ENCODE measurements at places on chromosomes 12 and 14.

DNA sequence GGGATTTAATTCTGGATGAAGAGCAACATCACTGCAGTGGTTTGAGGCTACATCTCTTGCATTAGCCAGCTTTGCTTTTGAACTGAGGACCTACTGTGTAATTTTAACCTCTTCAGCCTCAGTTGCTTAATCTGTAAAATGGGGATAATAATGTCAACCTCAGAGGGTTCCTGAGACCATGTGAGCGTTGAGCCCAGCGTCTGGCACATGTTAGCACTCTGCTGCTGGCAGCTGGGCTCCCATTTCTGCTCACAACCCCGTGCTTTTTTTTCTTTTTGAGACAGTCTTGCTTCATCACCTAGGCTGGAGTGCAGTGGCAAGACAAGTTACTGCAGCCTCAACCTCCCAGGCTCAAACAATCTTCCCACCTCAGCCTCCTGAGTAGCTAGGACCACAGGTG lies 31.6 kb downstream of the TESC start:
- no peak for DNase-seq

DNA sequence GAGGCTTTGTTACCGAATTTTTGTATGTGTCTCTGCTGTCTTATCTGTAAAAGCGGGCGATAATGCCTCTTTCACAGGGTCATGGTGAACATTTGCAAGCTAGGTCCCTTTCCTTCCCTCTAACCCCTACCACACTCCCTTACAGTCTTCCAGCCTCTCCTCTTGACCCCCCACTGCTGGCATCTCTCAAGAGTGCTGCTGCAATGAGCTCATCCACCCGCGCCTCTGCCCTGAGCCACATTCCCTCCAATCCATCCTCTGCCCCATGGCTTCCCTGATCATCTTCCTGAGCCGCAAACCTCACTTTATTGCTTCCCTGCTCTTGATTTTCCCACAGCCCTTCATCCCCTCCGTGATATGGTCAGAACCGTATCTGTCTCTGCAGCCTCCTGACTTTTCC lies 343.6 kb downstream of the BCL11B start:
- no peak for DNase-seq

DNA sequence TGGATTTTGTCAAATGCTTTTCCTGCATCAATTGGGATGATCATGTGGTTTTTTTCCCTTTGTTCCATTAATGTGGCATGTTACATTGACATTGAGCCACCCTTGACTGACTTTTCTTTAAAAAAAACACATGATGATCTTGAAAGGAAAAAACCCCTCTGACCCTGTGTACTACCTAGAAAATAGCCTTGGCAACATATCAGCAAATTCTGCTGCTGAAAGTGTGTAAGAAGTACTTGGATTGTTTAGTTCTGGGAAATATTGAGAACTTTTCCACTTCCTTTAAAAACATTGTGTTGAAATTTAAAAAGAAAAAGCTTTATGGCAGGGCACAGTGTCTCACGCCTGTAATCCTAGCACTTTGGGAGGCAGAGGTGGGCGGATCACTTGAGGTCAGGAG lies 20.7 kb downstream of the ACACB start:
- no peak for DNase-seq

GRCh38 chr12:56336361-56337167 lies 2.1 kb upstream of the IL23A start:
- no peak for DNase-seq

DNA sequence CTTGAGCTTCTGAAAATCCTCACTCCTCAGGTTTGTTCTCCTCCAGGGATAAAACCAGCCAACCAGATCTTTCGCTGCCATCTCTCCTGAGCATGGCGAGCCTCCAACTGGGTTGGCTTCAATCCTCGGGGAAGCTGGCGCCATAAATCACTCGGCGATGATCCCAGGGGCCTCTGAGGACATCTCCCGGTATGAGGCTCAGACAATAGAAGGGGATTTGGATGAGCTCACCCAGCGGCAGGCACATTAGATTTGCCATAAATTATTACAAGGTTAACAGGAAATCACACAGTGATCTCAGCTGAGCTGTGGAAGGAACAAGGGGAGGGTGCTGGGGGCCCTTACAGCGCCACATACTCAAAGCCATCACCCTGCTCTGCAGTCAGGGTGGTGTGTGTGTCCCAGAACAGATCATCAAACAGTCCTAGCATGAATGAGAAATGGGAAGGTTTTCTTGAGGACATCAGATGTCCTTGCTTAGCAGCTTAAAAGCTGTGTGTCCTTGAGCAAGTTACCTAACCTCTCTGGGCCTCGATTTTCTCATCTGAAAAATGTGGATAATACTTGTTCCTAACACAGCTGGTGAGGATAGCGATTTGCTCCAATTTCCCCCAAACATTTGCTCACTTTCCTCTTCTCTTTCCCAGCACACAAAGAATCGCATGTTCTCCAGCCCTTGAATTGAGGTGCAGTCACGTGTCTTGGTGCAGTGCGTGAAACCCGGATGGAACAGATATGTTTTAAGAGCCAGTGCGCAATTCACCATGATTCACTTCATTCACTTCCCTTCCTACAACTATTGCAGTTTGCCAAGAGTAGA lies 142.8 kb downstream of the SCARB1 start:
- DNase-seq = peak; percentile 91

DNA sequence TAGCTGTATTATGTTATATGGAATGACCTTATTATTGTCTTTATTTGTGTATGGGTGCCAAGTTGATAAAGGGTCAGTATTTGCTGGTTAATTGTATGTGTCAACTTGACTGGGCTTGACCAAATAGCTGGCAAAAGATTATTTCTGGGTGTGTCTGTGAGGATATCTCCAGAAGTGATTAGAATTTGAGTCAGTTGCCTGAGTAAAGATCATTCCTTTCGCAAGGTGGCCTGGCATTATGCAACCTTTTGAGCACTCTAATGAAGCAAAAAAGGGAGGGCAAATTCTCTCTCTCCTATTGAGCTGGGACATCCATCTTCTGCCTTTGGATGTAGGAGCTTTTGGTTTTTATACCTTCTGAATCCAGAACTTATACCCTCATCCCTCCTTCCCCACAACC lies 82.2 kb downstream of the ATXN7L3B start:
- DNase-seq = no peak

GRCh38 chr14:86915406-86915805 lies 1077.6 kb downstream of the GALC start:
- DNase-seq = no peak

DNA sequence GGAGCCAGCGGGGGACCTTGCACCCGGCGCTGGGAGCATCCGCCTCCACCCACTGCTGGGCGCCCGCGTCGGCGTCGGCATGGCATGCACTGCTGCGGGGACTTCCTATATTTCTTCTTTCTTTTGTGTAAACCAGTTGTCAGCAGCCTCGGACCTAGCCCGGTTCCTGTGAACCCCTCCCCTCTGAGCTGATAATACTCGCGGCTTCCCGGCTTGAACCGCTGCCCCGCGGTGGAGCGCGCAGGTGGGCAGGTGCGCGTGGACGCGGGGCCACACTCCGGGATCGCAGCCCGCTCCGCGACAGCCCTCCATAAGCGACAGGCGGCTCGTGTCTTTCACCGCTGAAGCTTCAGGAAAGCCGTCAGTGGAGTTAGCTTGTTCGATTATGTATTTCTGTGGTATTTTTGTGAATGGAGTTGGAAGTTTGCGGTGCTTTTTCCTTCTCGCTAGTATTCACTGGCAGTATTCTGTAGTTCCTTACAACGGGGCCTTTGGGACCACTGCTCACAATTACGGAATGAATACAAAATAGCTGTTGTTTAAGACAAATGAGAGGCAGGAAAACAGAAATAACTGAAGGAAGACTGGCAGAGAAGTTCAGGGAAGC lies 870 bp downstream of the BMAL2 start:
- DNase-seq = peak; percentile 30

- DNase-seq = no peak
These were observed 31.8 kb downstream of the PELI2 start for GRCh38 chr14:56149995-56150394.

GRCh38 chr12:104376650-104377513 lies 73.3 kb downstream of the EID3 start:
- no peak for DNase-seq

DNA sequence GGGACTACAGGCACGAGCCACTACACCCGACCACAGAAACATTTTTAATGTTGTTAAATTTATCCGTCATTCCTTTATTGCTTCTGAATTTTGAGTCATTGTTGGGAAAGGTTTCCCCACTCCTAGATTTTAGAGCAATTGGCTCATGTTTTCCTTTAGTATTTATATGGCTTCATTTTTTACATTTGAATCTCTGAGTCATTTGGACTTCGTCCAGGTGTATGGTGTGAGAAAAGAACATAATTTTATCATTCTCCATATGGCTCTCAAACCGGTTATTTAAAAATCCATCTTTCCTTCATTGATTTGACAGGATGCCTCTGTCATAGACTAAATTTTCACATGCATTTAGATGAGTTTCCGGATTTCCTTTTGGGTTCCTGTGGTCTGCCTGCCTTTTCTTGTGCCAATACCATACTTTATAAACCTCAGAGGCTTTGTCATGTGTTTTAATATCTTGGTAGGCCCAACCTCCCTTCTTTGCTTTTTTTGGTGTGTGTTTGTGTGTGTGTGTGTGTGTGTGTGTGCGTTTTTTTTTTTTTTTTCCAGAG lies 30.9 kb downstream of the LRTM2 start:
- DNase-seq = no peak

- no peak for DNase-seq
These were observed 15.4 kb downstream of the CCDC92 start for GRCh38 chr12:123957196-123957595.

GRCh38 chr14:91473046-91473445 lies 37.1 kb downstream of the PPP4R3A start:
- no peak for DNase-seq

DNA sequence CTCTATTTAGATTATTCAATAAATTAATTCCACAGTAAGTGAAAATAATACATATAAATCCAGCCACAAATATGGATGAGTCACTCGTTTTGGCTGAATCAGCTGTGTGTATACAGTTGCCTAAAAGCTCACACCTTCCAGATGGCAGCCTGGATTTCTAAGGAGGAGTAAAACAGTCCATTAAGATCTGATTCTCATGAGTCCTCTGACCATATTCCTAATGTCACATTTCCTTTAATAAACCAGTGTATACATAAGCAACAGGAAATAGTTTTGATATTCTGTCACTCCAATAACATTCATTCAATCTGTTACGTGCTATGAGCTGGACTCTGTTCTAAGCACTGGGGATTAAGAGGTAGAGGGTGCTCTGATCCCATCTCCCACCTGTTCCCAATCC lies 21.8 kb downstream of the MDM1 start:
- DNase-seq = no peak

GRCh38 chr12:101878243-101878821 lies 952 bp downstream of the DRAM1 start:
- no peak for DNase-seq

- peak; percentile 8 for DNase-seq
These were observed 57.7 kb downstream of the ATP2A2 start for GRCh38 chr12:110338754-110339153.

DNA sequence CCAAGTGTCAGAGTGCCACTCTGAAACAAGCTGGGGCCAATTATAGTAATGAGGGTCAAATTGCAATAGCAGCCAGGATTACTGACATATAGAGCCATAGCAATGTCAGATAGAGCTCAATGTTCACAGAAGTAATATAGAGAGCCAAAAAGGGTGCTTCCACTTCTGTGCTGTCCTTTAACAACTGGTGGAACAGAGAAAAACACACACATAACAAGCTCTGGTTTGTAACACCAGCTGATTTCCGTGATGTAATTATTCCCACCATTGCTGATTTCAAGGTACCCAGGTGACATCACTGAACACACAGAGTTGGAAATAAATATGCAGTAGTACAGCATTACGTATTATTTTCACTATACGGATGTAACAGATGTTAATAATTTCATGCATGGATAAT lies 3.0 kb upstream of the CLEC2B start:
- peak; percentile 4 for DNase-seq

DNA sequence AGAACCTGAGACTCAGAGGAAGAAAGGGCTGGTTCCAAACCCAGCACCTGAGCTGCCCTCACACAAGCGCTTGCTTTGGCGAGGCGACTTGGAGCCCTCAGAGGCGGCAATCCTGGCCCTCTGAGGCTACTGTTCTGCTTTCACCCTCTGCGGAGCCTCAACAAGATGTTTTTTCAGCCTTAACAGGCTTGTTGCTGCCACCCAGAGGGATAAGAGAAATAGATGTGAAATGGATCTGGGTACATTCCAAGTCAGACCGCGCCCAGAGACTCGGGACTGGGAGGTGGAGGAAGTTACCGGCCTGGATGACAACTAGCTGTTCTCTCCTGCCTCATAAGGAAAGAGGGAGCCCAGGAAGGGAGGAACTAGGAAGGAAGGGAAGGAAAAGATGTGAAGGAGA lies 89.6 kb downstream of the TTC7B start:
- DNase-seq = no peak

DNA sequence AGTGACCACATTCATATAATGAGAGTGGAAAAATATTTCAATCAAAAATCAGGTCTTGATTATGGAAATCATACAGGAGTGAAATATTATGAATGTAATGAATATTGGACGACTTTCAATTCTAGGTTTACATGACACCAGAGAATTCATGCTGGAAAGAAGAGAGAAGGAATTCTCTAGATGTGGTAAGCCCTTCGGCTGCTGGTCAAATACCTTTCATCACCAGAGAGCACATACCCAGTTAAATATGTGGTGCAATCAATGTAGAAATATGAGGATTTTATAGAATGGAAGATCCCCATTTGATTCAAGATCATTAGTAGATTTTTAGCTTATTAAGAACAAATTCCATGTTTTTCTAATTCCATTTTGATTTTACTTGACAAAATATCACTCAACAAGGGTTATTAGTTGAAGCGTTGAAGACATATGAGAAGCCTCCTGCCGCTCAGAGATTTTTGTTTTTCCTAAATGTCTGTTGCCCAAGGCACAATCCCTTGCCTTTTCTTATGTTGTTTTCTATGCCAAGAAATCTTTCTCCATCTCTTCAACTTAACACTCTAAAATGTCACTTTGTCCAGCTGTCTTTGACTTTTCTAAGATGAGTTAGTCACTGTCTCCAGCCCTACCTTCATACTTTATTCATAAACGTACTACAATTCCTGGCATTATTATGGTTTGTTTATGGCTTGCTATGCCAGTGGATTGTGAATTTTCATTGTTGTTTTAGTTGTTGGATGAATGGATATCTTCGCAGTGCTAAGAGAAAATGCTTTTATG lies 72.8 kb upstream of the ZDHHC17 start:
- no peak for DNase-seq

- peak; percentile 71 for DNase-seq
These were observed 151.6 kb downstream of the SYT1 start for GRCh38 chr12:79016181-79016580.

DNA sequence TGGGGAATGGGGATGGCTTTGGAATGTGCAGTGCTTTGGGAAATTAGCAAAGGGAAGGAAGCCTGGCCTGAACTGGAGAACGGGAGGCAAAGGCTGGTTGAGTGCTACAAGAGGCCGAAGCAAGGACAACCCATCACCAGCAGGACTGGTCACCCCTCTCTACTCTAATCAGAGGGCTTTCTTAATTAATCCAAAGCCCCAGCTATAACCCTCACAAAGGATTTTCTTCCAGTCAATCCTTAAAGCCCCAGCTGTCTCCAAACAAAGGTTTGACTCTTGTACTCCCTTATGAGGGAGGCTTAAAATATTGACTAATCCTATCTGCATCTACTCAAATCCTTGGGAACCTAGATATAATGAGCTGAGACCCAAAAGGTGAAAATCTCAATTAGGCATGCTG lies 256.3 kb downstream of the NTF3 start:
- DNase-seq = no peak

All from NCI-H1105 (cell line).